Suprapubic skin (tissue), 4 donors: ENCODE measurements at places on chromosomes 11 and 22. TPM values are rescaled to one million over a fixed set of nuclear protein-coding genes. Genes with fewer than 3 reads are reported as not detected.

The LRRC74B gene
- not detected for total RNA-seq

The CNIH2 gene
- 2.5 TPM for total RNA-seq

The WT1 gene
- total RNA-seq, result not detected

The SAA4 gene
- not detected for total RNA-seq

The DRD4 gene
- total RNA-seq, result 1.2 TPM

The HEPHL1 gene
- 0.32 TPM for total RNA-seq

The SLC5A1 gene
- 11.1 TPM for total RNA-seq

The CBLIF gene
- not detected for total RNA-seq

GRCh38 chr11:127133061-127133460, 132.5 kb upstream of the KIRREL3 start:
- no peak for DNase-seq

GRCh38 chr11:110049501-110050200, 43.5 kb upstream of the ZC3H12C start:
- no peak for DNase-seq

GRCh38 chr11:38416141-38416540, 1818.1 kb upstream of the RAG2 start:
- DNase-seq, result no peak

DNA sequence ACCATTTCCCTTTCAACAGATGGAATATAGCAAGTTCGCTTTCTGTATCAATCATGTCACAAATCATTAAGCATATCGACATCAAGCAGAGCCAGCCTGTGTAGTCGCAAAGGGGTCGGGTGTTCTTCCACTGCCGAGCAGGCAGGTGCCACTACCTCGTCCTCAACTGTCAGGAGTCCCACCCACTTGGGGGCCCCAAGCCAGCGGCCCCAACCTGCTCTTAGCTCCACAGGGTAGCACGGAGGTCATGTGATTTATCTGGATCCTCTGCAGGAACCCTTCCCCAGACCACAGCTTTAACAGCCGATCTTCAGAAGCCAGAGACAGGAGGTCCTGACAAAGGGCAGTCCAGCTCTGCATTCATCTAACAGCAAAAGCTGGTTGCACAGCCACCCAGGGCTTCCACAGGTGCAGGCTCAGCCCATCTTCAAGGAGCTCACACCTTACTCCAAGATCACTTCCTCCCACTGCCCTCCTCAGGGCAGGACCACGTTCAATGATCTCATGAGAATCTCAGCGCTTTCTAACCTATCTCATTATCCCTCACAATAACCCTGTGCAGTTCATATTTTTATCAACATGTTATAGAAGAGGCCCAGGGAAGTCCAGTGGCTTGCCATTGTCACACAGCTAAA, 110.2 kb downstream of the TRIM29 start:
- no peak for DNase-seq

DNA sequence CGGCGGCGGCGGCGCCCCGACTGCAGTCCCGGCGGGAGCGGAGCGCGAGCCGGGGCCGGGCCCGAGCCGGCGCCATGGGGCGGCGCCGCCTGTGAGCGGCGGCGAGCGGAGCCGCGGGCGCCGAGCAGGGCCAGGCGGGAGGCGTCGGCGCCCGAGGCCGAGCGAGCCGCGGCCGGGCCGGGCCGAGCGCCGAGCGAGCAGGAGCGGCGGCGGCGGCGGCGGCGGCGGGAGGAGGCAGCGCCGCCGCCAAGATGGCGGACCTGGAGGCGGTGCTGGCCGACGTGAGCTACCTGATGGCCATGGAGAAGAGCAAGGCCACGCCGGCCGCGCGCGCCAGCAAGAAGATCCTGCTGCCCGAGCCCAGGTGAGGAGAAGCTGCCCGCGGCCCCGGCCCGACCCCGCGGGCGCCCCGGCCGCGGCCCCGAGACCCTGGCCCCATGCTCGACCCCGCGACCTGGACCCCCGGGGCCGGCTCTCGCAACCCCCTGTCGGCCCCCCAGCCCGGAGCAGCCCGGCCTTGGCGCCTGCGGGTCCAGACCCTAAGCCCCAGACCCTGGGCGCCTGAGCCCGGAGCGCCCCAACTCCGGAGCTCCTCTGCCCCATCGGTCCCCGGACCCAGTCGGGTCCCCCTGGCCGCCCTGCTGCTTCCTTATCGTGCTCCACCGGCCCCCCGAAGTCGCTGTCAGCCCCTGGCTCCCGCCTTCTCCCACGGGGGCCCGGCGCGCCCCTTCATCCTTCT, at the start of gene GRK2:
Gene GRK2 (plus strand): TSS at position 25 of the 739 bp plus-strand sequence. CDS start 227 bp downstream, at position 252.
- no peak for DNase-seq

GRCh38 chr22:40418366-40419201, 48.2 kb downstream of the SGSM3 start:
- no peak for DNase-seq

DNA sequence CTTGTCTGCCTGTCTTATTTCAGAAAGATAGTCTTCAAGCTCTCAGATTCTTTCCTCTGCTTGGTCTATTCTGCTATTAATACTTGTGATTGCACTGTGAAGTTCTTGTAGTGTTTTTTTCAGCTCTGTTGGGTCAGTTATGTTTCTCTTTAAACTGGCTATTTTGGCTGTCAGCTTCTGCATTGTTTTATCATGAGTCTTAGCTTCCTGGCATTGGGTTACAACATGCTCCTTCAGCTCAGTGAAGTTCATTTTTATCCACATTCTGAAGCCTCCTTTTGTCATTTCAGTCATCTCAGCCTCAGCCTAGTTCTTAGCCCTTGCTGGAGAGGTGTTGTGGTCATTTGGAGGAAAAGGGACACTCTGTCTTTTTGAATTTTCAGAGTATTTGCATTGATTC, 15.5 kb upstream of the DEPDC7 start:
- DNase-seq, result no peak
